Lower leg skin (tissue), 4 donors: ENCODE measurements at places on chromosomes 2 and 18.

- no peak for DNase-seq
Measured at GRCh38 chr2:221254299-221254698, 317.8 kb downstream of the EPHA4 start.

DNA sequence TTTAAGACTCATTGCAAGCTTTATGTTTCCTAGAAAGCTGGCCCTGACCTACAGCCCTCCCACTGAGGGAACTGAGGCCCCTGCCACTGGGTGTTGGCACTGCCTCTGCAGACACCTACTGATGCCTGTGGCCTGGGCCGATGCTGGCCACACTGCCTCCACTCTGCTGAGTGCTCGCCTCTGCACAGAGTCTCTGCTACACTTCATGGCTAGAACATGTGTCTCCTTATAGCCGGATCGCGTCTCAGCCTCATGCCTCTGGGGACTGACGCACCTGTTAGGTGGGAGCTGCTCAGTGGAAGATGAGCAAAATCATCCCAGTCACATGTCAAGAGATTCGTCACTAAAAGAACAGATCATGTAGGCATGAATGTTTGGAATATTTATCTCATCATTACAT, 108.7 kb downstream of the RGPD3 start:
- DNase-seq, result no peak

GRCh38 chr18:59264651-59265245, 8.5 kb downstream of the RAX start:
- DNase-seq, result no peak

DNA sequence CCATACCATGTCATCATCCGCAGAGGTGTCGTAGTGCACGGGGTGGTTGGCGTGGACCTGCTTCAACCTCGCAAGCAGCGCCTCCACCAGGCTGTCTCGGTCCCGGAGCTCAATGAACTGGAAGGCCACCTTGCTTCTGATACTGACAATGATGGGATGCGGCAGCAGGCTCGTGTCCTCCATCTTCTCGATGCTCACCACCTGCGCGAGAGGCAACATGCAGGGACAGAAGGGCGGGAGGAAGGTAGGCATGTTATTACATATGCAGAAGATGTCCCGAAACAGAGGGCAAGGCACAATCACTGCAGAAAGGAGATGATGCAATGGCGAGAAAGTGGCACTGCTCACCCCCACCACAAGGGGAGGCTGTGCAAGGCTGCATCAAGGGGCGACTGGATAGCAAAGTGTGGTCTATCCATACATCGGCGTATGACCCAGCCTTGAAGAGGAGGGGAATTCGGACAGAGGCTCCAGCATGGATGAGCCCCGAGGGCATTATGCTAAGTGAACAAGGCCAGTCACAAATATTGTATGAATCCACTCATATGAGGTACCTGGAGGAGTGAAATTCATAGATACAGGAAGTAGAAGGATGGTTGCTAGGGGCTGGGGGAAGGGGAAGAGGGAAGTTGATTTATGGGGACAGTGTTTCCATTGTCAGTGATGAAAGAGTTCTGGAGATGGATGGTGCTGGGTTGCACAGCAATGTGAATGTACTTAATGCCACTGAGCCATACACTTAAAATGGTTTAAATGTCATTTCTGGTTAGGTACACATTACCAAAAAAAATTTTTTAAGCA, 36.6 kb downstream of the RPL31 start:
- DNase-seq, result no peak

GRCh38 chr2:64219149-64219548, 74.9 kb upstream of the PELI1 start:
- no peak for DNase-seq

- DNase-seq, result peak; percentile 78
Measured at GRCh38 chr2:236643480-236643879, 73.9 kb downstream of the ACKR3 start.

- no peak for DNase-seq
Measured at GRCh38 chr2:232699110-232699509, 2.0 kb downstream of the GIGYF2 start.

GRCh38 chr2:113248997-113249770, 29.5 kb downstream of the PAX8 start:
- DNase-seq, result peak; percentile 96

DNA sequence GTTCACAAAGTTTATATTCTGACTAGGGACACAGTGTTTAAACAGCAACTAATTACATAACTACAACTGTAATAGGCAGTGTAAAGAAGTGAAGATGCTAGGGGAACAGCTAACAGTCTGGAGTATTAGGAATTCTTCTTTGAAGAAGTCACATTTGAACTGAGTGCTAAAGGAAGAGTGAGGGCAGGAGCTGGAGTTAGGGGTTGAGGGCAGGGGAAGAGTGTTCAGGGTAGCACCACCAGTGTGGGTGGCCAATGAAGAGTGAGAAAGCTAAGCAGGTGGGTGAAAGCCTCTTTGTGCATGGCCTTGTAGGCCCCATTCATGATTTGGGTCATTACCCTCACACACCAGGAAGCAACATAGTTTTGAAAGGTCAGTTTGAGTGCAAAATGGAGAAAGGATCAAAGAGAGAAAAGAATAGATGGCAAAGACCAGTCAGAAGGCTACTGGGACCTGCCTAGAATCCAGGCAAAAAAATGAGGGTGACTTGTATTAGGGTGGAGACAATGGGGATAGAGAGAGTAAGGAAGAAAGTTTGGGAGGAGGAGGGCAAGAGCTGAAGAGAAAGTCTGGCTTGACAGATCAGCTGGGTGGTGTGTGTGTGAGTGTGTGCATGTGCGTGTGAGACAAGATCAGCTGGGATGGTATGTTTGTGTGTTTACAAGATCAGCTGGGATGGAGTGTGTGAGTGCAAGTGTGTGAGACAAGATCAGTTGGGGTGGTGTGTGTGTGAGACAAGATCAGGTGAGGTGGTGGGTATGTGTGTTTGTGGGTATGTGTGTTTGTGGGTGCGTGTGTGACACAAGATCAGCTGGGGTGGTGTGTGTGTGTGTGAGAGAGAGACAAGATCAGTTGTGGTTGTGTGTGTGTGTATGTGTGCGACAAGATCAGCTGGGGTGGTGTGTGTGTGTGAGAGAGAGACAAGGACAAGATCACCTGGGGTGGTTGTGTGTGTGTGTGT, 43.6 kb upstream of the AGPS start:
- DNase-seq, result no peak
